ENCODE measurements at places on chromosomes 3 and 15.

DNA sequence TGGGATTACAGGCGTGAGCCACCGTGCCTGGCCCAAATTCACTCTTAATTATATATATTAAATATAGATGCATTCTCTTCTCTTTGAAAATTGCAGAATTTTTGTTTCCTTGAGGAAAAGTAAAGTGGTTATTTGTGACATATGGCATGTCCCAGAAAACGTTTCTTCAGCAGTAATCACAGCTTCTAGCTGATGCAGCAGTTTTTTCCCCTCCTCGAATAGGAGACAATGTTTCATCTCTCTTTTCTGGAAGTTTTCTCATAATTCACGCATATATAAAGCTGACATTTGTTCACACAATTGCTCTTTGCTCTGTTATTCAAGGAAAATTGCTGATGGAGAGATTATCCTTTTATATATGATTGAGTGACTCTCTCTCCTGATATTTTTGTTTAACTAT, 99.8 kb downstream of the SERPINI1 start:
- no peak for DNase-seq

GRCh38 chr3:33717616-33717865, 513 bp downstream of the CLASP2 start:
- DNase-seq = peak; percentile 80

- peak; percentile 37 for DNase-seq
Measured at GRCh38 chr15:82952158-82953081, at the start of gene HOMER2. Gene HOMER2 (minus strand): TSS chr15:82952720. CDS start chr15:82952535, 185 bp downstream.

DNA sequence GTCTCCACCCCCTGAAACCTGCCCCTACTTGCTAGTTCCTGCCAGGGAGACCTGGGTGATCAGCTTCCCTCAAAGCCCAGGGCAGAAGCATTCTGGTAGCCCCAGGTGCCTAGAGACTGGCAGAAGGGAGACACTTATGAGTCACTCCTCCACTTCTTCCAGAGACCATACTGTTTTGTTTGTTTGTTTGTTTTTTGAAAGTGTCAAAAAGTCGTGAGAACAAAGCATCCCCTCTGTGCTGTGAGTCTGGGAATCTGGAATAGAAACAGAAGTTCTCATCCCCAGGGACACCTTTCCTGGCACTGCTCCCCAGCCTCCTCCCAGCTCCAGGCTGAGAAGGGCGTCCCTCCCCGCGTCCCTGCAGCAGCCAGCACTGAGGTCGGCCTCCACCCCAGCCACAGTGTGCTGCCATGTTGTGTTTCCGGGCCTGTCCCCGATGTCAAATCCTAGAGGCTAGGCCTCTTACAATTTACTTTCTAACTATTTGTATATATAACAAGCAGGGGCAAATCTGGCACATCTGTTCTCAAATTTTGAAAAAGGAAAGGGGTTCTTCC, 573.0 kb downstream of the RBMS3 start:
- no peak for DNase-seq
